H7 (cell line): ENCODE measurements at places on chromosomes 7 and 10. TPM values are rescaled to one million over a fixed set of nuclear protein-coding genes. Genes with fewer than 3 reads are reported as not detected.

The C10orf95 gene
- total RNA-seq: 0.30 and 0.45 TPM in 2 replicates

The AVPI1 gene
- total RNA-seq: 10.6 and 13.6 TPM in 2 replicates

The ANKRD30A gene
- total RNA-seq: not detected in 2 replicates

The FANK1 gene
- 2.5 and 4.1 TPM in 2 replicates for total RNA-seq
